GM12864 (cell line): ENCODE measurements at places on chromosomes 12 and 14.

DNA sequence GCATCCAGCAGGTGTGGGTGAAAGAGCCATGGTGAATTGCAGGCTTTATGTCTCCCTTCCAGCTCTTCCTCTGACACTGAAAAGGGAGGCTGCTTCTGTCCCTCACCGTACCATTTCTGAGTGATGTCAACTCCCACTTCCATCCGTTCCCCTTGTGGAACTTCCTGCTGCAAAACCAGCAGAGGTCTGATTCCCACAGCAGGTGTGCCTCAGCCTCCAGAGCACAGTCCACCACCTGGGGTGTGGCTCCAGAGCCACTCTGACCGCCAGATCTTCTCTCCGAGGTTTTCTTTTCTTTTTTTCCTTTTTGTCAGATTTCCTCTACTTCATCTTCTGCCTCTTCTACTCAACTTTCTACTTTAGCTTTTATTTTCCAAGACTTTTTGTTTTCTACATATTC lies 62.7 kb downstream of the CDC42BPB start:
- no peak for DNase-seq

DNA sequence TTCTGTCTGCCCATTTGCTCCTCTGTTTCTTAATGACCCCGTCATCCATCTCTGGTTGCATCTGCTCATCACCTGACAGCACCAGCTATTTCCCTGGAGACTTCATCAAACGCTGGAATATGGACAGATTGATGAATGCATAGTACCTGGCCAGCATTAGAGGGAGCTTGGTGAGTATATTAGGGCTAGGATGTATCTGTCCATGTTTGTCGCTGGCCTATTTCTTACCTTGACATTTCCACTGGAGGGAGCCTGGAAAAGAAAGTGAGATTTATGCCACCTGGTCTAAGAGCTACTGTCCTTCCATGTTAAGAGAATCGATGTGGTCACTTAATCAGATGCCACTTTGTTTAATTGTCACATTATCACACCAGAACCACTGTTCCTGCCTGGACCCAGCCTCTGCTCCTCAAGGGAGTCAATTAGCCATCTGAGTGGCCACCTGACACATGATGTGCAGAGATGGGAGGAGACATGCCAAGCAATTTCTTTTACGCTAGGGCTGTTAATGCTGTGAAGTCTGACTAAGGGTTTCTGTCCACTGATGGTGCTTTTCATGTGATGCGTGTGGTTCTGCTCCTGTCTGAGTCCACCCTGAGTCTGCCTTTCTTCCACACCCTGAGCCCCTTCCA lies 75.3 kb upstream of the SFSWAP start:
- no peak for DNase-seq

GRCh38 chr12:59115526-59115925 lies 195.2 kb upstream of the LRIG3 start:
- no peak for DNase-seq

DNA sequence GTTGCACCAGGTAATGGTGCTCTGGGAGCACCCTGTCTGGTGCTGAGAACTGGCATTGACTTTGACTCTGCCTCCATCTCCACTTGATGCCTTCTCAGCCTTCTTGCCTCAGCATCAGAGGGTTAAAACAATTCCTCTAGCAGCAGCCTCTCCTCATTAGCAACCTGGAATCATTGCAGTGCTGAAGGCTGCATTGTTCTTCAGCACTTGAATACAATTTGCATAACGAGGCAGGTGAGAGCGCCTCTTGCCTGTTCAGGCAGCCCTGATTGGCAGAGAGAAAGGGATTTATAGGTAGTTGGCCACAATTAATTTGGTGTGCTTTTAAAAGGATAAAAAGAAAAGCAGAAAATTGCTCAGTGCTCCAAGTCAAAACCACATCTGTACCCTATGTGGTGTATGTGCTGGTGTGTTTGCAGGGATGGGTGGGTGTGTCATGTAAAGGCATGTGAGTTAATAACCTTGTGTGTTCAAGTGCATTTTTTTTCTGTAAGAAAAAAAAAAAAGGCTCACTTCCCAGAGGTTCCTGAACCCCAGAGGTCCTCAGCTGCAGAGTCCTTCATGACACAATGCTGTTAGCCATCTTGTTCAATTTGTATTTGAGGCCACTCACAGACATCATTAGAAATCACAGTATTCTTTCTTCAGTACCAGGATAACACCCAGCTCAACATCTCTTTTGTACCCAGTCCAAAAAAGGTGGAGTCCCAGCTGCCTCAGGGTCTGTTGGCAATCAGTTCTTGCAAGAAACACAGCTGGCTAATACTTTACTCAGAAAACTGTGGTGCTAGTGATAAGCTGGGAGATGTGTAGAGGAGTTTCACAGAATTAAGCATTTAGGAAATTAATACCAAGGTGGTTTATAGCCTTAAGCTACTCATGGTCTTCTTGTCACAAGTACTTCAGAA lies 385.6 kb downstream of the GRIN2B start:
- no peak for DNase-seq

GRCh38 chr14:101453225-101453624 lies 108.1 kb upstream of the DIO3 start:
- no peak for DNase-seq

- DNase-seq, result no peak
These were observed 252.7 kb downstream of the MED13L start for GRCh38 chr12:116024769-116025168.

DNA sequence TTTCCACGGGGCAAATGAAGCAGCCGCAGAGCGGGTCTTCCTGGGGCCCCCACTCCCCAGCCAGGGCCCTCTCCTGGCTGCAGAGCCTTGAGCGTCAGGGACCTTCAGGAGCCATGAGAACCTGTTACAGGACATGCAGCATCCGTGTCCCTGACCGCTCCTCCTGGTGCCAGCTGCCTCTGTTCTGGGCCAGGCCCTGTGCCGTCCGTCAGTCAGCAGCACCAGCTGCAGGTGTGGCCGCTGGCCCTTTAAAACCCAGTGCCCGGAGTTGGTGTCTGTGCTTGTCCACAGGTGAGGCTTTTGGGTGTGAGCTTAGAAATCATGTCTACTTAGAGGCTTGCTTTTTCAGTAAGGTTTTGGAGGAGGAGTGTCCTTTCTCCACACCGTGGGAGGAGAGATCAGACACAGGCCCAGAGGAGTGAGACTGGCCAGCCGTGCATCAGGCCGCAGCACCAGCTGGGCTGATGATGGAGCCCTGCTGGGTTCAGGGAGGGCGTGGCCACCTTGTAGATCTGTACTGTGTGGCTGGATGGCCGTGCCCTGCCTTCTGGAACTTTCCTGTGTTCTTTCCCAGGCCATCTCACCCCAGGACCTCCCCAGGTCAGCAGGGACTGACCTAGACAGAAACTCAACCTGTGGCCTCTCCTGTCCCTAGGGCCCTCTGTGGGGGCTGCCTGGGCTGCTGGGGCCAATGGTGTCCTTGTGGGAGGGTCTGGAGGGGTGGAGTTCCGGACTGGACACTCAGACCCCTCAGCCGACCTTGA lies 27.1 kb downstream of the AACS start:
- DNase-seq, result no peak

- DNase-seq, result no peak
These were observed 43.4 kb downstream of the ELK3 start for GRCh38 chr12:96237465-96238077.

DNA sequence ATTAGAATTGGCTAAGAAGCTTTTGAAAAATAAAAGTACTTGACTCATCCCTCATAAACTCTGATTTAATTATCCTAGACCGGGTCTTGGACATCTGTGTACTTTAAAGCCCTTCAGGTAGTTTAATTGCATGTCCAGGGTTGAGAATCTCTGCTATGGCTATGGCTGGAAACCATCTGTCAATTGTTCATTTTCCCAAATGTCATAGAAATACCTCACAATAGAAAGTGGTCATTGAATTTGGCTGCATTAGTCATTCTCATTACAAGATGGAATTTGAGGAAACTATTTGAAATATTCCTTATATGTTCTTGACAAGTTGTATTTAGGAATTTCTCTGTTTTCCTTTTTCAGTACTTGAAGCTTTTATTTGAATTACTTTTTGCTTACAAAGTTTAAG lies 111.3 kb downstream of the TSHR start:
- DNase-seq, result no peak

- DNase-seq, result no peak
These were observed 232.8 kb downstream of the SLC2A13 start for GRCh38 chr12:39873065-39873464.

DNA sequence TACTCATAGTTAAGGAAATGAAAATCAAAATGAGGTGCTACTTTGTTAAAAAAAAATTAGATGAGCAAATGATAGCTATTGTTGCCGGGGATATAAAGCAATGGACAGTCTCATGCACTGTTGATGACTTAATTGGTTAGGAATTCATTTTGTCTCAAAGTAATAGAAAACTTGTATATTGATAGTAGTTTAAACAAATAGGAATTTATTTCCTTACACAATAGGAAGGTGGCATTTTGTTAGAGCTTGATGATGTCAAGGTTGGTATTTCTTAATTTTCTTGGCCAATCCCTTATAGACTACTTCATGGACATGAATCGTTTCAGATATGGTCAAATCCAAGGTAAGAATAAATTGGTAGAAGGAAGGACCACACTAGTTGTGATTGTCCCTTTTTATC lies 7.8 kb downstream of the PRPF39 start:
- no peak for DNase-seq

GRCh38 chr12:120361506-120362208 lies 7.3 kb downstream of the MSI1 start:
- DNase-seq, result no peak

- DNase-seq, result no peak
These were observed 159.9 kb upstream of the TMTC1 start for GRCh38 chr12:29943683-29944082.

- DNase-seq, result no peak
These were observed 7.3 kb downstream of the STAT6 start for GRCh38 chr12:57103856-57104255.

GRCh38 chr12:55420307-55420962 lies 5.6 kb upstream of the OR6C76 start:
- DNase-seq, result no peak

DNA sequence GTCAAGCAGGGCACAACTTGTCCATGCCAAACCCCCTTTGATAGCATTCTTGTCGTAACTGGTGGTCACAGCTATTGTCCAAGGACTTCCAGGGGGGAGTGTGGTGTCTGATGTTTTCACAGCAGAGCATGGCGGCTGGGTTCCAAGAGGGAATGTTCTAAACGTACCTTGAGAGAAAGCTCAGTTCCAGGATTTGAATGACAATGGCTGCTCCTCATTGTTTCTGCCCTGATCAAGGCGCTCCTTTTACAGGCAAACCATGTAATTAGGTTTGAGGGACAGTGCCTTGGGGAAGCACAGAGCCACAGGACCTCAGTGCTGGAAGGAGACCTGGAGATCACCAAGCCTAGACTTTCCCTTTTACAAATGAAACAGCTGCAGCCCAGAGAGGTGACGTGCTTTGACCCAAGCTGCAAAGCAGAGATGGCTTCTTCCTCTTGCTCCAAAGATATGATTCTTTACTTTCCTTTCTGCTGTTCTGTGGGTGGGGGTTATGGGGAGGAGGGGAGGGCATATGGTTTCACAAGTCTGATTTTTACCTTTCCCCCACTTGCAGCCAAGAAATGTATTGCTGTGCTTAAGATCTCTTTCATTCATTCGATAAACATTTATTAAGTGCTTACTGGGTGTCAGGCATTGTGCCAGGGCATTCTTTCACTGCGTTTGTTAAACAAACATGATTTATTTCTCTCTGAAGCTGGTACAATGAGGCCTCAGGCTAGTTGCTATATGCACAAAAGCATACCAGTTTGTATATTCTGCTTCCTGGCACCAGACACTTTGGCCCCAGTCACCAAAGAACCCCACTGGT lies 172.8 kb downstream of the KTN1 start:
- DNase-seq, result no peak

DNA sequence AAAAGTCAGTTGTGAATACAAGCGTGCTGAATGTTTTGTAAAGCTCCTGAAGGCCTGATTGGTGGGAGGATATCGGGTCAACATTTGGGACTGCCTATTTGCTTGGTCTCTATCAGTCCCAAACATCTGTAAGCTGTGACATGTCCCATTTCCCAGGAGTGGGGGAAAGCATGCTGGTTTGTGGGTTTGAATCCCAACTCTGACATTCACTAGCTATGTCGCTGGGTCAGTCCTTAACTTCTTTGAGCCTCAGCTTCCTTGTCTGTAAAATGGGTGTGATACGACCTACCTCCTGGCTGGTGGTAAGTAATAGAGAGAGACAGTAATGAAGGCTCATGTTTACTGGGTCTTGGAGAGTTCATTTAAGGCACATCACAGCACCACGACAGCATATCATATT lies 136.7 kb downstream of the CHST11 start:
- no peak for DNase-seq

- DNase-seq, result no peak
These were observed 128.4 kb downstream of the DAD1 start for GRCh38 chr14:22460461-22461195.

DNA sequence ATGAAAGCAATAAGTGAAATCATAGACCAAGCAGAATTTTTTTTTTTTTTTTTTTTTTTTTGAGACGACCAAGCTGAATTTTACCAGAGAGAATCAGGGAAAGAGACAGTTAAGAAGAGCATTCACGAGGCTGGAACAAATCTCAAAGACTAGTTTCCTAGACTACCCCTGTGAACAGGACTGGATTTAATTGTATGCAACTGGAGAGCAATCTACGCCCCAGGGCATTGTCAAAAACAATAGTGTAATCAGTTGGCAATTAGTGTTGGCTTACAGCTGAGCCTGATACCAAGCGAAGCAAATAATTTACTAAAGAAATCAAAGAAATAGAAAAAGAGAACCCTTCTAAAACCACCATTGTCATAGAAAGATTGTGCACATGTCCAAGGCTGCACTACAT lies 232.9 kb upstream of the CPNE8 start:
- no peak for DNase-seq

GRCh38 chr14:99774556-99775307 lies 18.5 kb upstream of the EML1 start:
- no peak for DNase-seq

- no peak for DNase-seq
These were observed 39.8 kb downstream of the EGLN3 start for GRCh38 chr14:33911046-33911445.

GRCh38 chr14:56809270-56810146 lies 771 bp downstream of the OTX2 start:
- no peak for DNase-seq

DNA sequence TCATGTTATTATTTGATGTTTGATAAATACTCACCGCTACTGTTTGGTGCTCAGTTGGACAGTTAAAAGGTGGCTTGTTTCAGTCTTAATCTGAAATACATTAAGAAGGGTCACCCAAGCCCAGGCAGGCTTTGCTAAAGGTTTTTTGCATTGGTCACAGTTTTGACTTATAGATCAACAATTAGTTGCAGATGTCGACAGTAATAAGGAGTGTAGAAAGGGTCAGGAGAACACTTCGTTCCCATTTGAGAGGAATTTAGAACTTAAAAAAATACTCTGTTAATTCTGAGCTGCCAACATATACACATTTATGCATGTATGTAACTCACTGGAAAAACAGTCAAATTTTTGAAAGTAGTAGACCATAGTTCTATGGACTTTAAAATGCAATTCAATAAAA lies 130.3 kb downstream of the TMEM30B start:
- DNase-seq, result no peak

DNA sequence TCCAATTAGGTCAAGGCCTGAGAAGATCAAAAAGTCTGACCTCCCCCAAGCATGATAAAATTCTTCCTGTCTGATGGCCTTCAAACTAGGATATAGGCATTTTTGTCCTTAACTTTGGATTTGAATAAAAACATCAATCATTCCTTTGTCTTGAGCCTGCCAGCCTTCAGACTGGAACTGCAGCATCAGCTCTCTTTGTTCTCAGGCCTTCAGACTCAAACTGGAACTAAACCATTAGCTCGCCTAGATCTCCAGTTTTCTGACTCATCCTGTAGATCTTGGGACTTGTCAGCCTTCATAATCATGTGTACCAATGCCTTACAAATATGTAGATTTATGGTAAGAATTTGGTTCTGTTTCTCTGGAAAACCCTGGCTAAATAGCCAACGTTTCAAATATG lies 721.7 kb downstream of the GALC start:
- DNase-seq, result no peak
